Progenitor cell of endocrine pancreas (in vitro differentiated cells): ENCODE measurements at places on chromosomes 7 and 10.

- peak; percentile 46 for DNase-seq
These were observed 51.4 kb downstream of the C10orf67 start for GRCh38 chr10:23293145-23293724.

- no peak for DNase-seq
These were observed 180.3 kb upstream of the TCF7L2 start for GRCh38 chr10:112769611-112770370.

DNA sequence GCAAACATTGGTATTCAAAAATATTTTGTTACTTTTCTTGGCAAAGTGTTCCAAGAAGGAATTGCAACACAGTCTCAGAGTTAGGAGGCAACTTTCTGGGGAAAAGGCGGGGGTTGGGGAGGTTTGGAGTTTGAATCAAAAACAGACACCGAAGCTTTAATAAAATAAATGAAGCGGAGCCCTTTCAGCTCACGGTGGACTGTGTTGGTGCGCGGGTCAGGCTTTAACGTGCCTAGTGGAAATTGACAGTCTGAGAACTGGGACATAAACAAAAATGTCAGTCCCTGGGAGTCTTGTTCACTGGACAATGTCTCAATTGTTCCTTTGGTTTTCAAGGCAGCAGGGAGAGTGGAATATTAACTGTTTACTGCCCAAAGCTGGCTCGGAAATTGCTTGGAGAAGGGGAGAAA lies 109.3 kb downstream of the TCF7L2 start:
- no peak for DNase-seq

DNA sequence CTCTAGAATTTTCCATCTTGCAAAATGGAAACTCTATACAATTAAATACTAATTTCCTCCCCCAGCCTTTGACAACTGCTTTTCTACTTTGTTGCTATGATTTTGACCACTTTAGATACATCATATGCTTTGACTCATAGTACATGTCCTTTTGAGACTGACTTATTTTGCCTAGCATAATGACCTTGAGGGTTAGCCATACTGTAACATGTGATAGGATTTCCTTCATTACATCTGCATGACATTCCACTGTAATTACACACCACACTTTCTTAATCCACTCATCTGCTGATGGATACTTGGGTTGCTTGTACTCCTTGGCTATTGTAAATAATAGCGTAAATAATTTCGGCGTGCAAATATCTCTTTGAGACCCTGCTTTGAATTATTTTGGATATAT lies 127.7 kb downstream of the JAZF1 start:
- DNase-seq: no peak

- DNase-seq: no peak
These were observed 98.4 kb upstream of the FRMD4A start for GRCh38 chr10:14429043-14429700.

DNA sequence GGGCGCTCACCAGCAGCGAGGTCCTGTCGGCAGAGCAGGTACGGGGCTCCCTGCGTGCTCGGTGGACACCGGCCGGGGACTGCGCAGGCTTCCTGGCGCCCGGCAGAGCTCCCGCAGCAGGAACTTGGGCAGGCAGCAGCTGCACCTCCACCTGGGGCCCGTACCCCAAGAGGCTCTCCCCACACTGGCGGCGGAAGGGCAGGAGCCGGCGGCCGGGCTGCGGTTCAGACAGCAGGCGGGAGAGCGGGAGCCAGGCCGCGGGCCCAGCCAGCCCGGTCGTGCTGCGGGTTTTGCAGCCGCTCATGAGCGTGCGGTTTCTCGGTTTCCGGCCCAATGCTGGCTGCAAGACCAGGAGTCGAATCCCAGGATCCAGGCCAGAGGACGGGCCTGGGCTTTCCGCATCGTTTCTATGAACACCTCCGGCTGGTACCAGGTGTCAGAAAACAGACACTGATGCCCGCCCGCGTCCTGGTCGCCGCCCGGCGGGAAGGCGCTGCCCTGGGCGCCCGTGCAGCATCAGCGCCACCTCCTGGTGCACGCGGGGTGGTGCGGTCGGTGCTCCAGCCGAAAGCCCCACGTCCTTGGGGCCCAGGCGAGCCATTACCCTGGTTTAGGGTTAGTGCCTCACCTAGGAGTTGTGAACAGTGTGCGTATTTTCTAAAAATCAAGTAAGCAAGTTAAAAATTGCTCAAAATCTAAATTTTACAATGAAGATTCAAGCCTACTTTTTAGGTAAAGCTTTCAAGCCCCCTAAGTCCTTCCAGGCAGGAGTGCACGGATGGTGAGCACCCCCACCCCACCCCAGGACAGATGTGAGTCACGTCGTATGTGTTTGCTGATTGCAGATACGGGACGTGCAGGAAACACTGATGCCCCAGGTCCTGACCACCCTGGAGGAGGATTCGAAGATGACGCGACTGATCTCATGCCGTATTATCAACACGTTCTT lies 47.4 kb upstream of the PRKAR1B start:
- peak; percentile 67 for DNase-seq

- no peak for DNase-seq
These were observed 26.9 kb downstream of the NYAP1 start for GRCh38 chr7:100510437-100511239.

DNA sequence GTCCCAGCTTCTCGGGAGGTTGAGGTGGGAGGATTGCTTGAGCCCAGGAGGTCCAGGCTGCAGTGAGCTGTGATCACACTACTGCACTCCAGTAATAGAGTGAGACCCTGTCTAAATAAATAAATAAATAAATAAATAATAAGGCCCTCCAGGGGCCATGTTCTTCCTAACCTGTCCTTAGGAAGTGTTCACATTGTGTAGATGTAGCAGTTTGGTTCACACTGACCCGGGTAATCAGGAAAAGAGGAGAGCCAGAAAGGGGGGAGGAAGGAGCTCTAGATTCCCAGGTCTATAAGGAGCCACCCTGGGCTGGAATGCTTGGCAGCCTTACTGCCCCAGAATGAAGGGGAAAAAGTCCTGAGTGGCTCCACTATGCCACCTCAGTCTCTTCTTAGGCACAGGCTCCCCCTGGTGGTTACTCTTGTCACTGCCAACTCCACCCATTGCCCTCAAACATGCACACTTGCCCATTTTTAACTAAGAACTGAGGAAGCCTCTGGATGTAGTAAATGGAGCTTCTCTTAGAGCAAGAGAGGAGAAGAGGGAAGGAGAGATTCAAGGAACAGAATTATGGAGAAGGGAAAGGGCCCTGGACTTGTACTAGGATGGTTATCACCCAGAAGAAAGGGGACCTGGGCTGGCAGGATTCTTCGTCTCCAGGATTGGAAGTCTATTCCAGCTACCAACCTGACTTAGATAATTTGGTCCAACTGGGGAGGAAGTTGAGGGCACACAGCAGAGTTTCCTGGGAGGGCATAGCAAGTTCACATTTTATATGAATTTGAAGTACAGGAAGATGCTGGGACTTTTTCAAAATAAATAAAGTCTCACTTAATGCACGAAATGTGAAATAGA lies 7.8 kb downstream of the HPS6 start:
- DNase-seq: peak; percentile 67

GRCh38 chr7:113087071-113087998 lies 708 bp upstream of the GPR85 start:
- no peak for DNase-seq

DNA sequence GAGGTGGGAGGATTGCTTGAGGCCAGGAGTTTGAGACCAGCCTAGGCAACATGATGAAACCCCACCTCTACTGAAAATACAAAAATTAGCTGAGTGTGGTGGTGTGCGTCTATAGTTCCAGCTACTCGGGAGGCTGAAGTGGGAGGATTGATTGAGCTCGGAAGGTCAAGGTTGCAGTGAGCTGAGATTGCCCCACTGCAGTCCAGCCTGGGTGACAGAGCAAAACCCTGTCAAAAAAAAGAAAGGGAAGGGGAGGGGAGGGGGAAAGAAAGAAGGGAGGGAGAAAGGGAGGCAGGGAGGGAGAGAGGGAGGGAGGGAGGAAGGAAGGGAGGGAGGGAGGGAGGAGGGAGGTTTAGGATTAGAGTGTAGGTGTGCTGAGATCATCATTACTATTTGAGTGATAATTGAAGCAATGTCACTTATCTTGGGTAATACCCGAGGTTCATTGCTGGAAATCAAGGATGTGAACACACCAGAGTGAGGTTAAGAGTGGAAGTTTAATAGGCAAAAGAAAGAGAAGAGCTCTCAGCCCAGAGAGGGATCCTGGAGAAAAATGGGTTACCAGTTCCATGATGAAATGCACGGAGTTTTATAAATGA lies 27.6 kb downstream of the VCL start:
- DNase-seq: no peak

- no peak for DNase-seq
These were observed 48.1 kb downstream of the ITPRID1 start for GRCh38 chr7:31562002-31562401.

DNA sequence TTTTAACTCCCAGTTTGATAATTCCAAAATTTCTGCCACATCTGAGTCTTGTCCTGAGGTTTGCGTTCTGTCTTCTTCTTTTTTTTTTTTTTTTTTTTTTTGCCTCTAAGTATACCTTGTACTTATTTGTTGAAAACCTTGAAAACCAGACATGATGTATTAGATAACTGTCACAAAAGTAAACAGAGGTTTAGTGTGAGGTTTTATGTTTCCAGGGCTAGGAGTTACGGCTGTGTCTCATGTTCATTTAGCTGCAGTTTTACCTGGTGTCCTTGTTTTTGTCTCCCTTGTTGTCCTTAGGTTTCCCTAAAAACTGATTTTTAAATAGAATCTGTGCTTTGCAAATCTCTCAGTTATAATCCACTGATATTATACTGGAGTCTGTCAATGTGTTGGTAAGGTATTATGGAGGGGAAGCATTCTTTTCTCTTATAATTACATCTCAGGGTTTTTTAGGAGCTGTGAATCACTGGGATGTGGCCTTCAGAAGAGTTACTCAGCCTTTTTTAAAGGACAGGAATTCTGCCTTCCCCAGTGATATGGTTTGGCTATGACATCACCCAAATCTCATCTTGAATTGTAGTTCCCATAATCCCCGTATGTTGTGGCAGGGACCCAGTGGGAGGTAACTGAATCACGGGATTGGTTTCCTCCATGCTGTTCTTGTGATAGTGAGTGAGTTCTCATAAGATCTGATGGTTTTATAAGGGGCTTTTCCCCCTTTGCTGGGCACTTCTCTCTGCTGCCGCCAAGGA lies 95.0 kb downstream of the CDCA7L start:
- no peak for DNase-seq

DNA sequence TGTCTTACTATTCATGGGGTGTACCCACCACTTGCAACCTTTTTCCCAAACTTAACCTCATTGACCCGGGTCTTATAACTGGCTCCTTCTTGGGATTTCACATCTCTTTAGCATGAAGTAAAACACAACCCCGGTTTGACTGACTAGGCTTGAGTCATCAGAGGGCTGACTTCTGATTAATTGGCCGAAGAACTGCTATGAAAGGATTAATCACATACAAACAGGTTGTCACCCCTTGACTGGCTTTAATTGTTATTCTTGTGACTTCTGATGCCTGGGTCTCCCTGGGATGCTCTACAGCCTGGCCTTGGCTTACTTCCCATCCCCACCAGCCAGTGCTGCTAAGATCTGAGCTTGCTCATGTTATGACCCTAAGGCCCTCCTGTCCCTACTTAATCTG lies 8.8 kb upstream of the CRPPA start:
- no peak for DNase-seq

- DNase-seq: no peak
These were observed 54.6 kb upstream of the PITRM1 start for GRCh38 chr10:3226960-3227744.

- DNase-seq: no peak
These were observed 110.6 kb upstream of the RNF32 start for GRCh38 chr7:156529956-156530355.

DNA sequence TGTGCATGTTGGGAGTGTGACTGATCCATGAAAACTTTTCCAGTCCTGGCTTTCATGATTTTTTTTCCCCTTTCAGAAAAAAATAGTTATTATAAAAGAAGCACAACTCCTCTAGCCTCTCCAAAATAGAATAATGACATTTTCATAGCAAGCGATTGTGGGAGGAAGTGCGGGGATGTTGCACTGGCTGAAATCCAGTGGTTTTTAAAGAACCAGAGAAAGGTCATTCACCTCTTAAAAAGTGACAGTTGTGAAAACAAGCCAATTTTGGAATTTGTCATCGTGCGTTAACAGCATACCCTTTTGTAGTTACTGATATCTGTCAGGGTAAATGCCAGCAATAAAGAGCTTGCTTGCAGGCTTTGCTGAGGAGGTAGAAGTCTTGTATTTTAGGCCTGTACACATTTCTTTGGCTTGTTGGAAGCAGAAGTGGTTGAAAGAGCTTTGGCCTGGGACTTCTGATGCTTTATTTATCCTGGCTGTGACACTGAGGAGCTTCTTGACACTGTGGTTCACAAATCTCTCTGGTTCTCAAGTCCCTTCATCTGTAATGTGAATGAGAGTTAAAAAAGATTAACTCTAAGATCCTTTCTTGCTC lies 545.9 kb downstream of the REEP3 start:
- no peak for DNase-seq

- no peak for DNase-seq
These were observed 64.0 kb downstream of the PDZD8 start for GRCh38 chr10:117311261-117311660.

DNA sequence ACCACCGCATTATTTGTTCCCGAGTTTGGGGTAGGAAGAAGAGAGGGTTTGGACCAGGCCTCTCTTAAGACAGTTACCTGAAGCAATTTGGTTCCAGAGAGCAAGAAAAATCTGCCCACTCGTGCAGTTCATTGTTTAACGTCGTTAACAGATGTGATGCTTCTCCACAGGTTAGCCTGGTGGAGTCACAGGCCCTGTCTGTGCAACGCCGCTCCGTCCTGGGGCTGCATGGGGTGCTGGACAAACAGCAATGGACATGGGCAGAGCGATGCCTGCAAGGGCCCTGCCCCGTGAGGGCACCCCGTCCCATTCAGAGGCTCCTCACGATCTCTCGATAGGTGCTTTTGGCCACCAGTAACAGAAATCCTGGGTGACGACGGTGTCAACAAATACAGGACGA lies 9.7 kb downstream of the FOXL3 start:
- DNase-seq: no peak

GRCh38 chr10:66964946-66965345 lies 39.1 kb downstream of the LRRTM3 start:
- DNase-seq: no peak

DNA sequence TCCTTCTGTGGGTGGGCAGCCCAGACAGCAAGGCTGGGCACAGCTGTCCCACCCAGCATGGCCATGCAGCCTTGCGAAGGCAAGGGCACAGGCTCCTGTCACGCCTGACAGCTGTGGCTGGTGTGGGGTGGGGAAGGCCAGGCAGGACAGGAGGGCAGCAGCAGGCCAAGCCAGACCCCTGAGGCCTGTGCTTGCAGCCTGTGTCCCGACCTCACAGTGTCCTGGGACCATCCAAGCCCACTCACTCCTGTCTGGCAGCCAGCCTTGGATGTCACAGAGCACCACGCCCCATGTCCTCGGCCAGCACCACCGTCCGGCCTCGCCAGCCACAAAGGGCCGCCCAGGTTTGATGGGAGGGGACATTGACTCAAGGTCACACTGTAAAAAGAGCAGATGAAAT lies 85.5 kb upstream of the LRRC4 start:
- no peak for DNase-seq

DNA sequence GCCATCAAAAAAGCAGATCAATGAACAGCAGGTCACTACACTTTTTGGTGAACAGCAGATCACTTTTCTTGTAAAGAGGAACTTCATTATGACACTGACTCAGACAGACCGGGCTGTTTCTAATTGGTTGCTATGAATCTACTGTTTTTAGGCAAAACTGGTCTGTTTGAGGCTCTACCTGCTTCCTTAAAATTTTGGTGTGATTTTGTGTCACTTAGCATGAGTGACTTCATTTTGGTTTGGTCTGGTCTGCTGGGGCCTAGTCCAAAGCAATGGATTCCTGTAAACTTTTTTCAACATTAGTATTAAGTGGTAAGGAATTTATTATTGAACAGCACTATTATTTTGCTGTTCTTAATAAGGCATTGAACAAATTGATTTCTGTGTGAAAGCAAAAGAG lies 41.8 kb upstream of the C10orf71 start:
- DNase-seq: no peak
